ENCODE measurements at places on chromosomes 5 and 9.

- no peak for DNase-seq
Measured at GRCh38 chr5:154147666-154148065, 42.9 kb upstream of the GALNT10 start.

DNA sequence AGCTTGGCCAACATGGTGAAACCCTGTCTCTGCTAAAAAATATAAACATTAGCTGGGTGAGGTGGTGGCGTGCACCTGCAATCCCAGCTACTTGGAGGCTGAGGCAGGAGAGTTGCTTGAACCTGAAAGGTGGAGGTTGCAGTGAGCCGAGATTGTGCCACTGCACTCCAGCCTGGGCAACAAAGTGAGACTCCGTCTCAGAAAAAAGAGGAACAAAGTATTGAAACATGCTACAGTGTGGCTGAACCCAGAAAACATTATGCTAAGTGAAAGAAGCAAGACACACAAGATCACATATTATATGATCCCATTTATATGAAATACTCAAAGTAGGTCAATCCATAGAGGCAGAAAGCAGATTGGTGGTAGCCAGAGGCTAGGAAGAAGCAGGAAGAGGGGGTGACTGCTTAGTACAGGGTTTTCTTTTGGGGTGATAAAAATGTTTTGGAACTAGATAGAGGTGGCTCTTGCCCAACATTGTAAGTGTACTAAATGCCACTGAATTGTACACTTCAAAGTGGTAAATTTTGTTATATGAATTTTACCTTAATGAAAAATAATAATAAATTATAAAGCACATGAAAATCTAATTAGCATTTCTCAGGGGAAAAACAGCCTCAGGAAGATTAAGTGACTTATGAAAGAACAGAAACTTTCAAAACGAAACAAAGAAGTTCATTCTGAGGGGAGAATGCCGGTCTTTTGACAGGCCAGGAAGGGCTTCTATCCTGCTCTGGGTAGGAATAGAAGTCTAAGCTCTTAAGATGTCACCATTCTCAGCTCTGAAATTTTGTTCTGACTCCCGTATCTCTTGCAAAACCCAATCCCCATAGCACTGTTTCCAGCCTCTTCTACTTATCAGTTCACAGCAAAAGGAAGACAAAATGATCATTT is 161.1 kb upstream of the TBCA start:
- DNase-seq, result no peak

- DNase-seq, result no peak
Measured at GRCh38 chr5:119451561-119451960, 736 bp upstream of the HSD17B4 start.

- DNase-seq, result no peak
Measured at GRCh38 chr5:159593518-159594073, 263.3 kb upstream of the IL12B start.

DNA sequence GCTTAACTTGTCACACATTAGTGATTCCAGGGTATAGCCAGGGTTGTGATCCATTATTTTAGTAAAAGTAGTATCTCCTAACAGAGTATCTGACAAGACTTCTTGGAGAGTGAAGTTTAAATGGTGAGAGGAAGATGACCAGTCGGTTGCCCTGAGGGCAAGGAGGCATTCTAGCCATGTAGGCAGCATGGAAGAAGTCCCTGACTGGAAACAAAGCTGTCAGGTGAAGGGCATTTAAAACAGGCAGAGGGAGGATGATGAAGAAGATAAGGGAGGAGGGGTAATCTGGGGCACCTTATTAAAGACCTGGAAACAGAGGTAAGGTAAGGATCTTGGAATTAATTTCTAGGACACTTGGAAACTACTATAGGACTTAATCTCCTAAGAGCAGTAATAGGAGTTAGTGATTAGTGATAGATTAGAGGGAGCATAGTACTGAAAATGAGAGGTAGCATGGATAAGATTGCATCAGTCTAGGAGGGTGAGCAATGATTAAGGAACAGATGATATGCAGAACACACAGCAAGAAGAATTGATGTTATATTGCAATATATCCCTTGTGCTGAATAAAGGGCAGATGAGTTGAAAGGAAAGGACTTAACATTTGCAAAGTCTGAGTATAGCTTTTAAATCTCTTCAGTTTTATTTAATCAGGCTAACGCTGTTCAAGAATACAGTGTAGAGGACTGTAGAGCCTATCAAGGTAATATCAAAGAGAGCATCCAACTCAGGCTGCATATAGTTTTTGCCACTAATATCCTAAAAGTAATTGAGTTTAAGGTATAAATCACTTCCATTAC is 9.6 kb downstream of the KIF2A start:
- DNase-seq, result no peak

DNA sequence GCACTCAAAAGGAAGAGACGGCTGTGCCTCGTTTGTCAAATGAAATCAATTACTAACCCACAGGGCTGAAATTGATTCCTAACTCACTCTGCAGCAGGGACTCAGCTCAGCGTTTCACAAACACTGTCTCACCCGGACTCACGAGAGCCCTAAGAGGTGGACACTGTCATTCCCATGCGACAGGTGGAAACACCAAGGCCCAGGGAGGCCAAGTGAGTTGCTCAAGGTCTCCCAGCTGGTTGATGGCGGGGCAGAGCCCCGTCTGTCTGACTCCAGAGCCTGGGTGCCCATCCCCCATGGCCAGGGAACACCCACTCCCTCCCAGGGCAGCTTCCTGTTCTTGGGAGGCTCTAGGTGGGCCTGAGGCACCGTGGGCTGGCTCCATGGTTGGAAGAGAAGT is 1.3 kb upstream of the PLPP7 start:
- no peak for DNase-seq

DNA sequence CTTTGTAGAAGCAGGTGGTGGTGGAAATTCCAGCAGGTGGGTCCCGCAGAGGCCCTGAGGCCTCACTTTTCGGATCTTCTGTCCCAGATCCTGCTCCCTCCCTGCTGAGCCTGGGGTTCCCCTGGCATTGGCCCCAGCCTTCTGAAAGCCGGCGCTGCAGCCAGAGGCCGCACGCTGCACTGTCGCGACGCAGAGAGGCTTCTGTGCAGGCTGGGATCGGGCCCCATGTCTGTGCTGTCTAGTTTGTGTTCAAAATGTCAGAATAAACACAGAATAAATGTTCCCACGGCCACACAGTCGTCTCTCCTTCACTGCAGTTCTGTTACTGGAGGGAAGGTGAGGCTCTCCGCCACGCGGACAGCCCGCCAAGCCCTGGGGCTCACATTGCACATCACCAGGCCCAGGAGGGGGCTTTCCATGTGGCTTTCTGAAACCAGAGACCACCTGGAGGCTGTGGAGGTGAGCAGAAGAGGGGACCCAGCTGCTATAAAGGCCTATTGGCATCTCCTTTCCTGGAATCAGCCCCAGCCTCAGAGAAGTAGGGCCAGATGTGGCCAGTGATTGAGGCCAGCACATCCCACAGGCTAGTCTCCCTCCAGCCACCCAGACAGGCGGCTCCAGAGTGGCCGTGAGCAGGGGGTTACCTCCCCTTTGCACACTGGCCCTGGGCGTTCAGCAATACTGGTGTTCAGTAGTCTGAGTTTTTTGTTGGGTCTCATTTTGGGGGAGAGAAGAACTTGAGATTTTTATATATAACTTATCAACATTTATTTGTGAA is 46.5 kb downstream of the USP20 start:
- no peak for DNase-seq

GRCh38 chr5:1526681-1527131 is 2.9 kb upstream of the LPCAT1 start:
- DNase-seq, result no peak

- no peak for DNase-seq
Measured at GRCh38 chr5:8417316-8418048, 548.5 kb downstream of the MTRR start.

DNA sequence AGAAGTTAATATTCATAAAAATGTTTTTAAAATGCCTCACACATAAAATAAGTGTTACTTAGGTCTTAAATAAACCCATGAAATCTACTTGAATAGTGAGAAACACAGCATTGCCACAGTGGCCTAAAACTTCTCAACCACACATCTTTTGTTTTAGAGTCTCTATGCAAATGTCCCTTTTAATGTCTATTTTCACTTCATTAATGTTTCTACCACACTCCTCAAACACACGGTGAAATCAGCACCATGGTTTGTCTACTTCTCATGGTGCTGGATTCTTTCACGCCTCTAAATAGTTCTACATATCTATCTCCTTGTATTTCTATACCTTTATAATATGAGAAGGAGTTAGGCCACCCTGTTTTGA is 111.2 kb downstream of the EDIL3 start:
- no peak for DNase-seq

- no peak for DNase-seq
Measured at GRCh38 chr9:134057751-134058701, 9.8 kb downstream of the BRD3 start.

- DNase-seq, result no peak
Measured at GRCh38 chr9:132485393-132485792, 75.4 kb downstream of the CFAP77 start.

GRCh38 chr5:5810461-5810860 is 388.0 kb downstream of the ICE1 start:
- no peak for DNase-seq

DNA sequence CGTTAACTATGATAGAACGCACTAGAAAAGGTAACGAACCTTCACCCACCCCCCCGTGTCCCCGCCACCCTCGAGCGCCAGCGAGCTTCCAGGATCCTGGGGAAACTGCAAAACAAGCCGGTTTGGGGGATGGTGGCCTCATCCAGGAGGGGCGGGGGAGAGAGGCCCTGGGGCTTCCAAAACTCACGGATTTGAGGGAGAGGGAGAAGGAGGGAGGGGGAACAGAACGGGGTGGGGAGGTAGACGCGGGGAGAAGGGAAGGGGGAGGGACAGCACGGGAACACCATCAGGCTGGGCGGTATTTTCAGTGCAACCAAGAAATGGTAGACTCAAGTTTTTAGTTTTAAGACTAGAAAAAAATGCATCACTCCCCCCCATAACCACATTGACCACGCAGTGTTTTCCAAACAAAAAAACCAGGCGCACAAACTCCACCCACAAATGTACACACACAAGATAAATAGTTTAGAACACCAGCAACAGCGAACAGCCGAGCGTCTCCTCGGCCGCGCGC is 1.4 kb downstream of the NRARP start:
- DNase-seq, result peak; percentile 66

DNA sequence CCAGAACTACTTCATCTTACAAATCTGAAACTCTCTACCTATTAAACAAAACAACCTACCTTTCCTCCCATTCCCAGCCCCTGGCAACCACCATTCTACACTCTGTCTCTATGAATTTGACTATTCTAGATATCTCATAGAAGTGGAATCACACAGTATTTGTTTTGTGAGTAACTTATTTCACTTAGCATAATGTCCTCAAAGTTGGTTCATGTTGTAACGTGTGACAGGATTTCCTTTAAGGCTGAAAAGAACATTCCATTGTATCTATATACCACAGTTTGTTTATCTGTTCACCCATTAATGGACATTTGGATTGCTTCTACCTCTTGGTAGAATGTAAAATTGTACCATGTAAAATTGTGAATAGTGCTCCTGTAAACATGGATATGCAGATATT is 70.1 kb upstream of the NXNL2 start:
- DNase-seq, result no peak

GRCh38 chr9:124662561-124662960 is 108.5 kb downstream of the NR6A1 start:
- DNase-seq, result no peak

- DNase-seq, result no peak
Measured at GRCh38 chr5:61534481-61535267, 202.6 kb downstream of the ZSWIM6 start.

GRCh38 chr9:135766251-135766650 is 64.3 kb downstream of the KCNT1 start:
- DNase-seq, result no peak

DNA sequence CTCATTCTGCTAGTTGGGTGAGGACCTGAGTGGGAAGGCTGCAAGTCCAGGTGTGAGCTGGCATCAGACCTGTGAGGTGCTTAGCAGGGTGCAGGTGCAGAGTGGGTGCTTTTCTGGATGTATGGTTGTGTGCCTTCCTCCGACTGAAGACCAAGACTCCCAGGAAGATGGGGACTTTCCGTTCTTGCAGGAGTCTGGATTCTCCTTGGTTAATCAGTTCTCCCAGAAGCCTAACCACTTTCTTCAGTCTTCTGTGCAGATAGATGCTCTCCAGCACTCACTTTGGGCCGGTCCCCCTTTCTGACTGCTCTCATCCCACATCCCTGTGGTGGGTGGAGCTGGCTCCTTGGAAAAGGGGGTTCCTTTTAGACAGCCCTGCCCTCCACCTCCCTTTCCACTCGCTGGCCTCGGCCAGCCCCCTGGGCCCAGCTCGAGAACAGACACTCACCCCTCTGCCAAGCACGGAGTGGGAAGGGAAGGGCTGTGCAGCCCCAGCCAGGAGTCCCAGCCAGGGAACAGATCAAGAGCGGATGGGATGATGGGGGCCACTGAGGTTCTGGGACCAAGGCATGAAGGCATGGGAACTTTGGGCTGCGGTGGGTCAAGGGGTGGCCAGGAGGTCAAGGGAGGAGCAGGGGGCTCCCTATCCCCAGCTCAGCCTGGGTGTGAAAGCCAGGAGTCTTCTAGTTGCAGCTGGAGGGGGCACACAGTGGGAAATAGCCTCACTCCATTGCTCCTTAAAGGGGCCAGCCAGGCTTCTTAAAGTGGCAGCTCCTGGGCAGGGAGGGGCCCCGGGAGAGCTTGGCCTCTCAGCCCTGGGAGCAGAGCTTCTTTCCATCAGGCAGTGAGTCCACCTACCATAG is 62.4 kb downstream of the FGF18 start:
- DNase-seq, result no peak

GRCh38 chr5:108623826-108624225 is 123.9 kb upstream of the FER start:
- DNase-seq, result no peak

- peak; percentile 1 for DNase-seq
Measured at GRCh38 chr5:107743373-107744000, 72.8 kb upstream of the EFNA5 start.

DNA sequence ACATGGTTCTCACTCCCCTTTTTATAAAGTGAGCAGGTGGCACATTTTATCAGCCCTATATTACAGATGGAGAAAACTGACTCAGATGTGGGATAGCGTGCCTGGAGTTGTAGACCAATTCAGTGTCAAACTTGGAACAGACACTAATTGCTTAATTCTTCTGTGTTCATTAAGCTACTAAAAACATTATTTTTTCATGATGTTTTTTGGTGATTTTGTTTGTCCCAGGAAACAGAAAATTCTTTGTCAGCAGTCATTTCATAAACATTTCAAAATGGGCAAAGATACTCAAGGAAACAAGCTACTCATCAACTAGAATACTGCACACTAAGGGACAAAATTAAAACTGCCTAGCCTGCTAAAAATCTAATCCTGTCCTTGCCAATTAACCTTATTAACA is 2.2 kb downstream of the ABHD17B start:
- no peak for DNase-seq

GRCh38 chr9:83208065-83208850 is 145.3 kb upstream of the RASEF start:
- no peak for DNase-seq

All from A673 (cell line).